ENCODE measurements at places on chromosomes 16 and 17.

GRCh38 chr16:1982013-1982433 lies 754 bp upstream of the NOXO1 start:
- DNase-seq: no peak

- peak; percentile 16 for DNase-seq
These were observed 2.5 kb downstream of the TTLL6 start for GRCh38 chr17:48814504-48814903.

DNA sequence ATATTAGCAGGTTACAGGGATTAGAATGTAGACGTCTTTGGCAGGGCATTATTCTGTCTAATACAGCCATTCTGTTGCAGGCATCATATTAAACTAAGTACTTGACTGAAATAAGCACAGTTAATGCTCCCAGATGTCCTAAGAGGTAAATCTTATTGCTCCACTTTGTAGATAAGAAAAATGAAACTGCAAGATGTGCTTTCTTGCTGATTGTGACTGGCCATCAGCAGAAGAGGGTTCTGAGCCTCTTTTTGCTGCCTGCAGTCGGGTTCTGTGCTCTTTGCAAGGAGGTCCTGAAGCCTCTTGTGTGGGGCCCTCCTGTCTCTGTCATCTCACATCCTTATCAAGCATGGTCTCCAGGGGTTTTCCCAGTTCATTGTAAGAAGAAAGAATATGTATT lies 167.1 kb downstream of the KCNJ2 start:
- no peak for DNase-seq

GRCh38 chr16:29789775-29790182 lies 772 bp upstream of the KIF22 start:
- DNase-seq: no peak

GRCh38 chr16:84940670-84941551 lies 70.4 kb downstream of the ZDHHC7 start:
- DNase-seq: no peak

GRCh38 chr17:50840311-50840851 lies 5.0 kb downstream of the WFIKKN2 start:
- DNase-seq: no peak

DNA sequence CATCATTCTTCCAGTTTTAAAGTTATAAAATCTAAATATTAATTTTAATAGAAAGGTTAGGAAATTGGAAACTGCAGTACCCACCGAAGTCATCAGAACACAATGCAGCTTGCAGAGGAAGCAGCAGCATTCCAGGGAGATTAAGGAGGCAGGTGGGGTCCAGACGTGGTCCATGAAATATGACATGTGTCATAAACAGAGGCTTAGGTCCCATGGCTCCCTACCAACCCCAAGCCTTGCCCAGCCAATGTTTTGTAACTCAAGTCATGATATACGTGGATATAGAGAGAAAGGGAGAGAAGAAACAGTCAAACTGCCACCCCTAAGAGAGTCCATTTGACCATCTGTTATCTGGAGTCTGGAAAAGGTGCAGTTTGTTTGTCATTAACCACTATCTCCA lies 670.0 kb downstream of the TOX3 start:
- DNase-seq: no peak

- no peak for DNase-seq
These were observed 9.9 kb upstream of the FOXJ1 start for GRCh38 chr17:76150712-76151622.

- no peak for DNase-seq
These were observed 3.4 kb downstream of the CMTM4 start for GRCh38 chr16:66693149-66693548.

GRCh38 chr17:60395508-60396065 lies 3.7 kb upstream of the USP32 start:
- no peak for DNase-seq

- no peak for DNase-seq
These were observed 162.5 kb downstream of the MAF start for GRCh38 chr16:79437764-79438751.

DNA sequence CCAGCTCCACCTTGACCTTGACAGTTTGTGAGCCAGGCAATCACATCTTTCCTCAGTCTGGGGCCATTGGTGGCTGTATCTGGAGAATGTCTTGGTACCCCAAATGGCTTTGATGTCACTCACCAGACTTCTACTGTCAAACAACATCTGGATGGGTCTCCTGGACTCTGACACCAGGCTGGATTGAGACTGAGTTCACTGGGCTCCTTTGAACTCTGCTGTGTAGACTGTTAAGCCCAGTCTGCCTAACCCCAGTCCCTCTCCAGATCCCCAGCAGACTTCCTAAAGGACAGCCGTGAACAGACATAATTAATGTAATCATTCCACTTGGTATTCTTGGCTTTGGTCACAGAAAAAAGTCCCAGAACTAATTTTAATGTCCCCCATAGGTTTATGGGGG lies 84.1 kb upstream of the KIFC3 start:
- no peak for DNase-seq

DNA sequence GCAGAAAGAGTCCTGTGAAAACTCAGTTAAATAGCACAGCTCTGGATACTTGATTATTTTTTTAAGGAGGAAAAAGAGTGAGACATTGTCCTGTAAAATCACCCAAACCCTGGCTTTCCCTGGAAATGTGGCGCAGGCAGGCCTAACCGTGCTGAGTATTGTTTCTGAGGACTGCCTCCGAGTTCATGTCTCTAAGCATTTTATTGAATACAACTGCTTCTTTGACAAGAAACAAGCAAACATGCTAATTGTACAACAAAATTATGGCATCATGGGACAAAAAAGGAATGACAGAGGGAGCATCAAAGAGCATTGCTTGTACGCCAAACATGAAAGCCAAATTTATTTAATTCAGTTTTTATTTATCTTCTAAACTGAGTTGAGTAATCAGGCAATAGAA lies 64.5 kb upstream of the HSBP1 start:
- no peak for DNase-seq

DNA sequence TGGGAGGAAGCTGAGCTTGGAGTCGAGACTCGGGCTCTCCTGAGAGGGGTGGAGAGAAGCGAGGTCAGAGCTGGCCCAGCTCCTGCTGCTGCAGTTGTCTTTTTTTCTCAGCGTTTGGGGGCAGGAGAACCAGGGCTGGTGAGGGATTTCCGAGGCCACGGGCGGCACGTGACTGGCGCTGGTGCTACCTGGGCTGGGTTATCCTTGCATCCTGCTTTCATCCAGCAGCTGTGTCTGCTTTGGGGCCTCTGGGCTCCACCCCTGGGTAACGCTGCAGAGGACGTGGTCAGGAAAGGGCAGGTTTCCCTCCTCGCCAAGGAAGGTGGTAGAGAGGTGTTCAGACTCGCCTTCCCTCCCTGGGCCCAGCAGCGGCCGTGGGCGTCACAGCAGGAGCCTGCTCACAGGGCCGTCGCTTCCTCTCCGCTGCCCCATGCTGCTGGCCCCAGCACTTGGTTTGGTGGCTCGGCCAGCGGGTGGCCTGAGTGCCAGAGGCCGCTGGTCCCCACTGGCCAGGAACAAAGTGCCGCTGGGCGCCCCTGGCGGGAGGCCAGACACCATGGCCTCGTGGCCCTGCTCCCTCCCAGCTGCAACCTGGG lies 22.5 kb downstream of the GSE1 start:
- no peak for DNase-seq

- DNase-seq: no peak
These were observed 123.4 kb upstream of the CACNG3 start for GRCh38 chr16:24132797-24133155.

- DNase-seq: no peak
These were observed 4.7 kb upstream of the RBBP6 start for GRCh38 chr16:24534620-24535019.

DNA sequence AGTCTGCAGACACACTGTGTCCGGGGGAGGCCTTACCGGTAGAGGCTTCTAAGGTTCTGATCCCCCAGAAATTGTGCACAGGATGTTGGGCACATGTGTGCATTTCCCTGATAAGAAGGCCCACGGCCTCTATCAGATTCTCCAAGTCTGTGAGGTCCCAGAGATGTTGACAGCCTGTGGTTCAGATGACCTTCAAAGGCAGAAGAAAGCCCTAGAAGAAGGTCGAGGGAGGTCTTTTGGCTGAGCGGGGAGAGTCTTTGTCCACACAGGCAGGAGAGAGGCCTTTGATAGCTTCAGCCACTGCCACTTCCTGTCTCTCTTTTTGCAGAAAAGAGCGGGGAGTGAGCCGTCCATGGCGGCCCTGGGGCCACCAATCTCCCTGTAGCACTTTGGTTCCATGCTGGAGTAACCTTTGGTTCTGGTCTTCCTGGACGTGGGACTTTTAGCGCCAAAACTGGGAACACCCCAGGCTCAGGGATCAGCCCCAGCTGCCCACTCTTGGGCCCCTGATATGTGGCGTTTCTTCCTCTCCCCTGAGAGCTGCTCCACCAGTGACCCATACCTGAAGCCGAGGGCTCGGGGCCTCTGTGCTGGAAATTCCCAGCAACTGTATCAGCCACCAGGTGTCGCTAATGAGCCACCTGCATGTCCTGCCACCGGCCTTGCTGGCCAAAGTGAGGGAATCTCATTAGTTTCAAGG lies 28.1 kb upstream of the LGALS9 start:
- no peak for DNase-seq

DNA sequence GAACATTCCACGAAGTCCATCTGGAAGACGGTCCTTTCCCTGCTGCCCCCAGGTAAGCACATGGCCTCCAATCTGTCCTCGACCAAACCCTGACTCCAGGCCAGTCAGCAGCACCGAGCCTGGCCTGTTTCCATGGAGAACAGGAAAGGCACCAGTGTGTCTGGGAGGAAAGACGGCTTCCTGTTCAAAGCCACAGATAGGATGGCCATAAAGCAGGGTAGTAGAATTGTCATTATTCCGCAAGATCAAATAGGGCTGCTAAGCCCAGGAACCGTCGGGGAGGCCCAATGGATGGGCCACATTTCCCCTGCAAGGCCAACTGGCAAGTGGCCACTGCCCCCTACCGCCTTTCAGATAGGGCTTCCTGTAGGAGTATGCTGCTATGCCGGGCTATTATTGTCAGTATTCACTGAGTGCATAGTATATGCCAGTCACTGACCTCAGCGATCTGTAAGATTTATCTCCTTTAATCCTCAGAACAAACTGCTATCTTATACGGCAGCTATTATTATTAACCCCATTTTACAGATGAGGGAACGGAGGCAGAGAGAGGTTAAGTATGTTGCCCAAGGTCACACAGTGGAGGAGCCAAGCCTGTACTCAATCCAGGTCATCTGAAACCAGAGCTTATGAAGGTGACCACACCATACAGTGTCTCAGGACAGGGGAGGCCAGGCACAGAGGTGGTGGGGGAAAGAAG lies 23.0 kb upstream of the PLCG2 start:
- DNase-seq: no peak

- DNase-seq: no peak
These were observed 87.0 kb upstream of the MAF start for GRCh38 chr16:79687249-79688130.

DNA sequence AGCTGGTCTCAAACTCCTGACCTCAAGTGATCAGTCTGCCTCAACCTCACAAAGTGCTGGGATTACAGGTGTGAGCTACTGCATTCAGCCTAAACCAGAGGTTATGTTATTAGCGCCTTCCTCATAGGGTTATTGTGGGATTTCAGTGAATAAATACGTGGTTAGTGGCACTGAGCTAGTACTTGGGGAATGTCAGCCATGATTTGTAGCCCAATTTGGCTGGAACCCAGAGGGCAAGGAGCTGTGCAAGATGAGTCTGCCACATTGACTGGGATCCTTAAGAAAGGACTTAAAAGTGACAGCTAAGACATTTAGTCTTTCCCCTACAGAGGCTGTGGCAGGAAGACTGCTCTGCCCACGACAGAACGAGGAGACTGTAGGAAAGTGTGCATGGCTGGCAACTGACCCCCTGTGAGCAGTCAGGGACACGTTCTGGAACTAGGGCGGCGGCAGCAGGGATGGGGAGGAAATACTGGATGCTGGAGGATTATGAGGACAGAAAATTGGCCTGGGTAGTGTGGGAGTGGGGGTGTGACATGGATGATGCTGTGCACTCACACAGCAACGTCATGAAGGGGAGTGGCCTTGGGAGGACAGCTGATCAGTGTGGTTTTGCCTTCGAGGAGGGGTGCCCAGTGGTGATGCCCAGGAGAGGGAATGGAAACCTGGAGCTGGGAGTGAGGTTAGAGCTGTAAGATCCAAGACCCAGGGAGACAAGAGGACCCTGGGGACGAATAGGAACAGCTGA lies 14.6 kb downstream of the ATP5PD start:
- DNase-seq: peak; percentile 42

DNA sequence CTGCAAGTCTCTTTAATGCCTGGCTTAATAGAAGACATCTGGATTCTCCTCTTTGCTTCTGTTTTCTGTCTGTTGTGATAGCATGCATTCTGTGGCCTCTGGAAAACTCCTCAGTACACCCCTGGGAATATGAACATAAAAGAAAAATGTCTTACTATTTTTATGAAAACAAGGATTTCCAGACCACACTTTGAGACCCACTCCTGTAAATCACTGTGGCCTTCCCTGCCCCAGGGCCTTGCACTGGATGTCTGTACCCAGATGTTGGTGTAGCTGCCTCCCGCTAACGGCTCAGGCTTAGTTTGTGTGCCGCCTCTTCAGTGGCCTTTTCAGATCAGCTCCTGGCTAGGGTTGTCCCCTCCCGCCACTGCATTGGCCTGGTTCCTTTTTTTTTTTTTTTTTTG lies 126.6 kb downstream of the SOCS1 start:
- no peak for DNase-seq

- no peak for DNase-seq
These were observed 255.1 kb downstream of the SNX29 start for GRCh38 chr16:12231666-12232065.

- DNase-seq: no peak
These were observed 4.2 kb upstream of the RPH3AL start for GRCh38 chr17:356671-357434.

- no peak for DNase-seq
These were observed 1.5 kb downstream of the CASKIN1 start for GRCh38 chr16:2194852-2195321.

- no peak for DNase-seq
These were observed 148.2 kb upstream of the GOT2 start for GRCh38 chr16:58882292-58882691.

DNA sequence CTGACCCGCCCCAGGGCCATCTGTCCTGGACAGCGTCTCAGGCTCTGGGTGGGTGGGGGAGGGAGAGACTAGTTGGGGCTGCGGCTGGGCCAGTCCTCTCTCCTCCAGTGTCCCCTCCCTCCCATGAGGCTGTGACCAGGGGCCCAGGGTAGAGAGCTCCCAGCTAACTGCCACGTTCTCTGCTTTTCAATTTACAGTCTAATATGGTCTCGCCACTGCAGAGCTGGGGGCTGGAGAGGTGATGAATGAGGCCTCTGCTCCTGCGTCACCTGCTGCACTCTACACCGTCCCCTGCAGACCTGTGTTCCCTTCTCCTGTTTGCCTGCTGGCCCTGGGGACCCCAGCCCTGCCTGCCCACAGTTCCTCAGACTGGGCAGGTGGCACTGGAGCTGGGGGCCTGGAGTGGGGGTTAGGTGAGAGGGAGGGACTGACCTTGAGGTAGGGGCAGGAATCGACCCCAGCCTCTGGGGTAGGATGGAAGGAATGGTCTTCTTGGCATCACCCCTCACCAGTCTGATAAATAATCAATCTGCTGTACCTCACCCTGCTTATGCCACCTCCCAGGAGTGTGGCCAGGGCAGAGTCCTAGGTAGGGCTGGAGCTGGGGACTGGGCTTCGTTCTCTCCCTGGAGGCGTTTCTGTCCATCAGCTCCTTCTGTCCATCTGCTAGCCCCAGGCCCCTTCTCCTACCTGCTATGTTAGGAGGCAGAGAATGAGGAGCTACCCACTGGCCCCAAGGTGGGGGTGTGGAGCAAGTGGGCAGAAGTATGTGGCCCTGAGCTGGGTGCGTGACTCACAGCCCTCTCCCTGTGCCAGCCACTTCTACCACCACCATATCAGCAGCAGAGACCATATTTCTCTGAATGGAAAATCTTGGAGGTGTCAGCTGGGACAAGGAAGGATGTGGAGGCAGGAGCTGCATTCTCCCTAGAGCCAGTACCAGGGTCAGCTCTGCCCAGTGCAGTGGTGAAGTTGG lies 12.9 kb downstream of the SEZ6 start:
- no peak for DNase-seq

Measured in NCI-H1694 (cell line).